ENCODE measurements at places on chromosomes 12 and 14.

- DNase-seq = no peak
Observed at GRCh38 chr12:133026996-133027395, 10.3 kb upstream of the ZNF84 start.

DNA sequence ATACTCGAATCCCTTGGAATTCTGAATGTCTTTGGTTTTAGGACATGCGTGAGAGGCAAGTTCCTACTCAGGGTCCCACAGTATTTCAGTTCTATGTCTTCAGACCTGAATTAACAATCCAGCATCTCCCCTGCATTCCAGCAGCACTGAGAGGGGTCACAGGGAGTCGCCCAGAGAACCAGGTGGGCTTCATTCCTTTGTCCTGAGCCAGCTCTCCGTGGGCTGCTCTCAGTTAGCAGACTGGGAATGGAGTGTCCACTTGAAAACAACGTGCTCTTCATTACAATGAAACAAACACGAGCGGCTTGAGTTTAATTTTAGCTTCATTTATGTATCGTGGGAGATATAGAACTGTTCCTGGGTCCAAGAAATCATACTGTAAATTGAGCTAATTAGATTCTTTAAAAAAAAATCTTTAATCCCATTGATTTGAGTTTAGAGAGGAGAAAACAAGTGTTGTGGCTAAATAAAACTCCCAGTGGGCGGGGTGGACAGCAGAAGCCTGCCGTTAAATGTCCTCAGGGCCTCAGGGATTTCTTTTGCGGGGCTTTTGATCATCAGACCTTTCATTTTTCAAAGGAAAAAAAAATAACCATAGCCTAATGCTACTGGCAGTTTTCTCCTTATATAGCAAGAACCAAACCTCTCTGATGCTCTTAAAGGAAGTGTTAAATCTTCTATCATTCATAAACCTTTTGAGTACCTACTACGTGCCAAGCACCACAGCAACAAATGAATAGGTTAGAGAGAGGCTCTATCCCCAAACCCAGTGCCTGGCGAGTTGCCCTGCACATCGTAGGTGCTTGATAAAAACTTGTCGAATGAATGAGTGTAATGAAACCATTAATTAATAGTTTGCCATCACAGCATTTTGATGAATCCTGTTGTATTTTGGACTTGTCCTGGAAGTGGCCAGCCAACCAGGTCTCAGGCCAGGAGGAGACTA, 140.4 kb downstream of the CHST11 start:
- no peak for DNase-seq

- DNase-seq = peak; percentile 40
Observed at GRCh38 chr14:37246427-37246829, 48.7 kb downstream of the MIPOL1 start.

DNA sequence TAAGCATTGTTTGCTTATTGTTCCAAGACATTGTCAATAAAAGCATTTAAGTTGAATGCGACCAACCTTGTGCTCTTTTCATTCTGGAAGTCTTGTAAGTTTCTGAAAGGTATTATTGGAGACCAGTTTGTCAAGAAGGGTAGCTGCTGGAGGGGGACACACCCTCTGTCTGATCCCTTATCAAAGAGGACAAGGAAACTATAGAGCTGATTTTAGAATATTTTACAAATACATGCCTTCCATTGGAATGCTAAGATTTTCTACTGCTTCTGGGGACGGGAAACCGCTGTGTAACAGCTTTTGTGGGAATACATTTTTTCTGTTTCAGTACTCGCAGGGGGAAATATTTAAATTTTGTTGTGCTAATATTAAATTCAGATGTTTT, 3.5 kb downstream of the FOS start:
- no peak for DNase-seq

DNA sequence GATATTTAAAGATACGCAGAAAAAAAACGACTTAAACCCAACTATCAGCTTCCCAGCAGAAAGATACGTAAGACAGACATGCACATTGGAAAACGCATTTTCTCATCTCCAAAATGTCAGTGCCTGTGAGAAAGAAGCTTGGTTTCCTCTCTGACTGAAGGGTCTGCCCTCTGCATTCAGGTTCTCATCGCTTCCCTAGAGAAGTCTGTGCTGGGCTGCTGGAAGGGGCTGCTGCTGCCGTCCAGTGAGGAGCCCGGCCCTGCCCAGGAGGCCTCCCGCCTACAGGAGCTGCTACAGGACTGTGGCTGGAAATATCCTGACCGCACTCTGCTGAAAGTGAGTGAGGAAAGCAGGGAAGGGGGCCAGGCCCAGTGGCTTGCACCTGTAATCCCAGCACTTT, 4.7 kb upstream of the PFDN5 start:
- DNase-seq = no peak

GRCh38 chr12:28866296-28866695, 282.8 kb upstream of the FAR2 start:
- no peak for DNase-seq

GRCh38 chr12:26651566-26652188, 181.3 kb downstream of the ITPR2 start:
- peak; percentile 80 for DNase-seq

- DNase-seq = peak; percentile 90
Observed at GRCh38 chr14:64504310-64504896, at the start of gene ZBTB1. ZBTB1 (plus strand) TSS chr14:64504770; CDS start chr14:64521505, 16,735 bp downstream.

- DNase-seq = peak; percentile 22
Observed at GRCh38 chr14:52355526-52355925, 41.4 kb downstream of the PTGER2 start.

Measured in fibroblast of skin of right quadriceps (primary cell).